ENCODE measurements at places on chromosomes 2 and 18.

DNA sequence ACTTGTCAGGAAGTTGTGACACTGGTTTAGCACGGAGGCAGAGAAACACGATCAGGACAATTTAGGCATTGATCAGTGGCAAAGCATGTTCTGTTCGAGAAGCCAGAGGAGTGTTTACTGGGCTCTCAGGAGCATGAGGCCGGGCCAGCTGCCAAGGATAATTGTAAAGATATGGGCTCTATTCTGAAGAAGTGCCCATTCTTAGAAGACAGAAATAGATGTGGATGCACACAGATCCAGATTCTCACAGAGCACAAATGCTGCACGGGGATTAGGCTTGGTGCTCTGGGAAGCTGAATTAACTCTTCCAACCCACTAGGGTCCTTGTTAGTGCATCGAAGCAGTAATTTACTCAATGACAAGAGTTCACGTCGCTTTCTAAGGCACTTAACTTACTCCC, 16.2 kb downstream of the AFF3 start:
- DNase-seq = peak; percentile 30

- no peak for DNase-seq
Observed at GRCh38 chr18:8778386-8778785, 73.0 kb downstream of the MTCL1 start.

DNA sequence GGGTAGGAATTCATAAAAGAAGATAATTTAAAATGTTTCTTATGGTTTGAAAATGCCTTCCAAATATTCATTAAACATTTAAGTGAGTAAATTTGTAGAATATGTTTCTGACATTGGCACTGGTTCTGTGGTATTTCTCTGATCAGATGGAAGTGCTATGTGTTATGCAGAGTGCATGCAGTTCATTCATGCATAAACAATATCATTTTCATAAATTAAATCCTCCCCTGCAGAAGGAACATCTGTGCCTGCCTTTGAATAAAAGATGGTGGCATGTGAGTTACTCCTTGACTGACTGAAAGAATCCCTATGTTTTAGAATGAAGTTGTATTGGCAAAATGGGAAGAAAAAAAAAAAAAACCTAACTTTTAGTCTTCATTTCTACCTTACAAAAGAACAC, 5.9 kb downstream of the NEUROD1 start:
- DNase-seq = no peak

DNA sequence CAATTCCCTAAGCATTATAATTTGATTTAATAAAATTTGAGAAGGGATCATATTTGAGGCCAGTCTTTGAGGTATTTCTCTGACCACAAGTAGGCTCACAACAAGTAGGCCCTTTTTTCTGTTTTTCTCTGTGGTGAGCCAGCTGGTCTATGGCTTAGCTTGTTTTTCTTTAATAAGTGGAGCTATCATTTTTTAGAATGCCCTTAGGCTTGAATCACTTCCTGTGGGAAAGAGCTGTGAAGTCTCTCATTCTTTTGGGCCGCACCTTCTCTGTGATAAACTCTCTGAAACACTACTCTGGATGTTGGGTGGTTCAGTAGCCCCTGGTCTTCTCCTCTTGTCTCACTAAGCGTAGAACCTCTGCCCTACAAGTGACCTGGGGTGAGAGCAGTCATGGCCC, 235.9 kb downstream of the SUCLG1 start:
- DNase-seq = no peak

- no peak for DNase-seq
Observed at GRCh38 chr2:145025382-145025781, 505.5 kb upstream of the ZEB2 start.

GRCh38 chr2:128692895-128693742, 374.5 kb upstream of the HS6ST1 start:
- no peak for DNase-seq

- DNase-seq = no peak
Observed at GRCh38 chr2:133862400-133862977, 294.2 kb upstream of the NCKAP5 start.

DNA sequence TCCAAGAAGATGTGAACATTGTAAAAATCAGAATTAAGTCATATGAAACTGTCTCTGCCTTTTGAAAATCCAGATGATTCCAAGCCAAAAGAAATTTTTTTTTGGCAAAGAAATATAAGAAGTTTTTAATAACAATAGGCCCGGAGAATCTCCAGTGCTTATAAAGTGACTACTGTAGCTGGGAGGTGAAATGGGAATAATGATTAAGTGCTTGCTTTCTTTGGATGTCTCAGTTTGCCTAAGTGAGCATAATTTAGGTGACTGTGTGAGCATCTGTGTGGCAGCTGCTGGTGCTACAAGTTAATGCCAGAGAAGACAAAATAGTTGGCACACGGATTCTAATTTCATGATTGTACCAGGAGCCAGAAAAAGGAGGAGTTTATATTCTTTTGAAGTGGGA, 185.0 kb downstream of the LTBP1 start:
- no peak for DNase-seq

- no peak for DNase-seq
Observed at GRCh38 chr18:9708434-9709303, 568 bp downstream of the RAB31 start.

DNA sequence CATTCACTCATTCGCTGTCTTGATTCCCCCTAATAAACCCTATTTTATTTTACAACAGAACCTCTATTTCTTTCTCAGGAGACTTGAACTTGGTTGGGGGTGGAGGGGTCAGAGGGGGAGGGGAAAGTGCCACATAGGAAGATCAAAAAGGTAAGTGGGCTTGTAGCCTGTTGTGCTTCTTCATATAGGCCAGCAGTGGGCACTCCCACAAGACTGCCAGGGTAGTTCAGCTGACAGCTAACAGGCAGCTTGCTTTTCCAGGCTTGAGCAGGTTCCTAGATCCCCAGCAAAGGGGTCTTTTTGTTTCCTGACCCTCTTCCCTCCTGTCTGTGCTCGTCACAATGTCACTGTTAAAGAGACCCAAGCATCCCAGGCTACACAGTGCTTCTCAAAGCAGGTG, 829 bp upstream of the KIAA2012 start:
- no peak for DNase-seq

DNA sequence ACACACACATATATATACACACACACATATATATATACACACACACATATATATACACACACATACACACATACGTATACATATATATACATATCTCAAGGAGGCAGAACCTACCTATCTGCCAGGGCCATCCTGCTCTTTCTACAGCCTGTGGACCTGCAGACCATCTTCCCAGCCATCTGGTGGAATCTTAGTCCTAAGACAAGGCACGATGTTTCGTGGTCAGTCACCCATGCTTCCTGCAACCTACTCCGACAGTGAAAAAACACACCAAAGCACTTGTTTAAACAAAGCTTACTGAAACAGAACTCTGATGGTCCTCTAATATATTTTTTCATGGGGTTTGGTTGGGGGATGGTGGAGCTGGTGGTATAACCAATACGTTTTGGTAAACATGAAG, 164.2 kb upstream of the ZNF521 start:
- no peak for DNase-seq

GRCh38 chr2:64737547-64737946, 83.8 kb upstream of the SERTAD2 start:
- DNase-seq = no peak

DNA sequence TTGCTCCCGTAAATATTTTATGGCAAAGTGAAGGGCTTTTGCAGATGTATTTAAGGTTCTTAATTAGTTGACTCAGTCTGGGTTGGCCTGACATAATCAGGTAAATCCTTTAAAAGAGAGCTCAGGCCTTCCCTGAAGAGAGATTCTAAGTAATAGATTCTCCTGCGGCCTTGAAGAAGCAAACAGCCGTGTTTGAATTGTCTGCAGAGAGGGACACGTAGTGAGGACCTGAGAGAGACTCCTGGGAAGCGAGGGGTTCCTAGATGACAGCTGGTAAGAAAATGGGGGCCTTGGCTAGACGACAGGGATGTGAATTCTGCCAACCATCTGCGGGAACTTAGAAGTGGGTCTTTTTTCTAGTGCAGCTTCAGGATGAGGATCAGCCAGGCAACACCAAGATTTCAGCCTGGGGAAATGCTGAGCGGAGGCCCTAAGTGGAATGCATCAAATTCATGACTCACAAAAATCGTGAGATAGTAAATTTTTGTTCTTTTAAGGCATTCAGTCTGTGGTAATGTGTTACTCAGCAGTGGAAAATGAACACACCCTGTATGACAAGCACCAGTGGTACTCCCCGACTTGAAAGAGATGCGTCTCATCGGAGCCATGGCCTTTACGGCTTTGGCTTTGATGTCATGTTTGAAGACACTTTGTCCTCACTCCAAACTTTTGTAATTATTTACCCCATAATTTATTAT, 62.1 kb upstream of the SMIM21 start:
- DNase-seq = no peak

DNA sequence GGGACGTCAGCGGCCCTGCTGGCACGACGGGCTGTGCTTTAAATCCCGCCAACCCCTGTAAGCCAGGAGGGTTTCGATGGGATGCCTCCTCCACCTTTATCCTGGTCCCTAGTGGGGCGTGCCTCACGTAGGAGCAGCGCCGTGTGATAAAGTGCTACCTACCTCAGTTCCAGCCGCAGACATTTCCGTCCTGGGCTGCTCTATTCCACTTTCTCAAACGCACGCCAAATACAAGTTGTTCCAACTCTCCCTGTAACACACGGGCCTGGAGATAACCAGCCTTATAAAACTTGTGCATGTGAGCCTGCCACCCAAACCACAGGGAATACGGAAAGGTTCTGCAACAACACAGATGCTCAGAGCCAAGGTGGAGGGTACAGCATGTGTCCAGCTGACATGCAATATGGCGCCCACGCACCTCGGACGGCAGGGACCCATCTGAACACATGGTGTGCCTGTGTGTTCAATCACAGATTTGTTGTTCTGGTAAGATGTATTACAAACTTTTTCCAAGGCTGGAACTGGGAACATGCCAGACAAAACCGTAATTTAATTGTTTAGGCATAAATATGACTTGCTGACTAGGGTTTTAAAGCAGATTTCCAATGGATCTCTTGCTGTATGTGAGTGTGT, 47.7 kb downstream of the ZNF516 start:
- DNase-seq = no peak

GRCh38 chr2:47675196-47675825, 107.6 kb upstream of the MSH6 start:
- no peak for DNase-seq

DNA sequence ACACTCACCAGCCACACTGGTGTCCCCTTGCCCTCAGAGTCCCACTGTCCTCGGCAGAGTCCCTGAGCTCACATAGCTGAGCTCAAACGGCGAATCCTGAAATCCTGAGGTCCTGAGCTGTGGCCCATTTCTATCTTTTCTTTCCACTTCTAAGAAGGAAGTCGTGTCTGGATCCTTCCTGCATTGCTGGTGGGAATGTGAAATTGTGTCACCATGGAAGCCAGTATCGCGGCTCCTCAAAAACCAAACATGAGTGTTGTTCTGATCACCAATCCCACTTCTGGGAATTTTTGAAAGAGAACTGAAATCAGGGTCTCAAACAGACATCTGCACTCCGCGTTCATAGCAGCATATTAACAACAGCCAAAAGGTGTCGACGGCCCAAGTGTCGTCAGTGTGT, 244.7 kb downstream of the EIPR1 start:
- no peak for DNase-seq

GRCh38 chr2:208415897-208416296, 9.3 kb downstream of the PTH2R start:
- DNase-seq = no peak

DNA sequence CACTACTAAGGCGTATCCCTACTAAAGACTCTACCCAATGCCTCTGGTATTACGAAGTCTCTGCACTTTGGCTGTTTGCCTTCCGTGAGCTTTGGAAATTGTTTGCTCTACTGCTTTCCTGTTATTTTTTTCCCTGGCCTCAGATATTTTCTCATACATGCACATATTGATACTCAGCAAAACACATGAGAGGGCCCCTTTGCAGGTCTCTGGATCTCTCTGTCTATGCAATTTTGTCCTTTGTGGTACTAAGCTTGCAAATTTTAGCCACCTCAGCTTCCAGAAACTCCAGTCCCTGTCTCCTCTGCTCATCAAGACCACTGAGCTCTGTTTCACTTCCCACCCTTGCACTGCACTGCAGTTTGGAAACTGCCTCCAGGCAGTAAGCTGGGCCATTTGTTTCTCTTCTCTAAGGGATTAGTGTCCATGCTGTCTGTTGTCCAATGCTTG, 46.6 kb downstream of the TAF1B start:
- no peak for DNase-seq

DNA sequence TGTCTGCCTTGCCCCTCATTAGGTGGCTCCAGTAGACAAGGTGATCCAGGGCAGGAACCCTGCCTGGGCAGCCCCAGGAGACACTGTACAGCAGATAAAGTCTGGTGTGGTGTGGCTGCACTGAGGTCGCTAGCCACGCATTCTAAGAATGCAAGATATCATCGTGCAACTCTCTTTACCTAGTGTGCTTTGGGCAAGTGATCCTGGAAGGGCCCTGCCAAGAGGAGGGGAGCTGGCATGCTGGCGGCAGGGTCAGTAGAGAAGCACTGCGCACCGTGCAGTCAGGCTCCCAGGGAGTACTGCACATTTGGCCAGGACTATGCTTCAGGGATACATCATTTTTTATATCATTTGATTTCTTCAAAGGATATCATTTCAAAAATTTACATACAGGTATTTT, 195.3 kb upstream of the SMAD2 start:
- DNase-seq = no peak

DNA sequence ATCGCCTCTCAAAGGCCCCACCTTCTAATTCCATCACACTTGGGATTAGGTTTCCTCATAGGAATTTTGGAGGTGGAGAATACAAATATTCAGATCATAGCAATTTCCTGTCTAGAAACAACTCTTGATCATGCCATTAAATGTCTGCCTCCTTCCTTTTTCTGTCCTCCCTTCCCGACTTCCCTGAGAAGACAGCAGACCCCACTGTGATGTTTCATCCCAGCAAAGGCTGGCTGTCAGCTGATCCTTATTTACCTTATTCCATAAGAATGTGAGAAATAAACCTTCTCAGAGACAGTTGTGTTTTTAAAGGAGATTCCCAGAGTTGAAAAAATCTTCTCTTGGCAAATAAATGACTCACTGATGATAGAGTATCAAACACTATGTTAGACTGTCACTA, 133.9 kb downstream of the TDRD15 start:
- no peak for DNase-seq

DNA sequence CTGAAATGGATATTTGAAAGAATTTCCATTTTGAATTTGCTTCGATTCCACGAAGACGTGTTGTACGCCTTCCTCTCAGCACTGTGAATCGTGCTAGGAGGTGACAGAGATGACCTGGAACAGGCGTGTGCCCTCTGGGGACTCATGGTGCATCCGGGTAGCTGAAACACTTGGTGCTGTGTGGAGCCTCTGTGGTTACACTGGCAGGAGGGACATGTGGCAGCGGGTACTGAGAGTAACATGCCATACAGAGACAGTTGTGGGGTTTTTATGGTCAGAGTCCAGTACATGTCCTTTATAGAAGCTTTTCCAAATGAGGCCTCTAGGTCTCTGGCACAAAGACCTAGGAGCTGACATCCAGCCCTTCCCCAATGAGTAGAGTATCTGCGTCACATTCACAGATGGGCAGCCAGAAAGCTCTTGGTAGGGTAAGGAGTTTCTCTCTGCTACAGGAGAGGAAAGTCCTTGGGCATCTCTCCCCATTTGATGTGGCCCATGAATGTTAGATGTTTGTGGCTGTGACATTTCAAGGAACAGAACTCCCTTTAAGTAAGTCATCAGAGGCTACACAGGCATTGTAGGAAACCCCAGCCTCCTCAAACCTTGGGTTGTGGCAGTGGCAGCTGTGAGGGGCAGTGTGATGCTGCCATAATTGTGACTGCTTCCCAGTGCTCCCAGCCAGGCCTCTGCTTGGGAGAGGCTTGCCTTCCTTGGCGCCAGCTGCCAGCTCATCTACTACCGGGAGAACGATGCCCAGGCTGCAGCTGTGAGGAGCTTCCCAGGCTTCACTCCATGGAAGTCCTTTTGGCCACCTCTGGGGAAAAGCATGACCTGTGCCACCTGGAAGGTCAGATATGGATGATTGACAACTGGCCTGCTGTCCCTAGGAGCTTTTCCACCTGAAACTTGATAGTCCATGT, 80.6 kb downstream of the ACOXL start:
- no peak for DNase-seq

Data from LNCaP clone FGC (cell line).